Adrenal gland (tissue), 19 donors: ENCODE measurements at places on chromosomes 16 and 17. TPM values are rescaled to one million over a fixed set of nuclear protein-coding genes. Genes with fewer than 3 reads are reported as not detected.

- peak overlapping the region; percentile 40 for H3K27ac ChIP-seq
- H3K4me1 ChIP-seq: peaks cover 76% of the 10 kb centered on the region
- no peak overlapping the region for H3K4me3 ChIP-seq
- peak; percentile 81 for DNase-seq
- H3K36me3 ChIP-seq: peaks cover 9% of the 10 kb centered on the region
Observed at GRCh38 chr17:74864866-74865395, 5.2 kb upstream of the GRIN2C start.

Gene ENO3
- 22.0 TPM for polyA plus RNA-seq

GRCh38 chr17:66580184-66580955, 254.5 kb upstream of the CACNG5 start:
- no peaks in the 10 kb centered on the region for H3K27me3 ChIP-seq
- H3K4me3 ChIP-seq: no peak overlapping the region
- peak; percentile 63 for DNase-seq
- no peak overlapping the region for H3K27ac ChIP-seq
- H3K36me3 ChIP-seq: no peaks in the 10 kb centered on the region

GRCh38 chr16:22193063-22193411, 13.0 kb upstream of the EEF2K start:
- no peak overlapping the region for H3K4me3 ChIP-seq
- peak overlapping the region; percentile 95 for H3K27ac ChIP-seq
- H3K36me3 ChIP-seq: no peaks in the 10 kb centered on the region

- H3K4me3 ChIP-seq: no peak overlapping the region
- no peak for DNase-seq
- no peaks in the 10 kb centered on the region for H3K4me1 ChIP-seq
- peaks cover 67% of the 10 kb centered on the region for H3K27me3 ChIP-seq
- no peaks in the 10 kb centered on the region for H3K36me3 ChIP-seq
Observed at GRCh38 chr16:86571530-86571915, 4.9 kb downstream of the FOXC2 start.

Gene OTOP2
- 0.03 TPM for polyA plus RNA-seq

DNA sequence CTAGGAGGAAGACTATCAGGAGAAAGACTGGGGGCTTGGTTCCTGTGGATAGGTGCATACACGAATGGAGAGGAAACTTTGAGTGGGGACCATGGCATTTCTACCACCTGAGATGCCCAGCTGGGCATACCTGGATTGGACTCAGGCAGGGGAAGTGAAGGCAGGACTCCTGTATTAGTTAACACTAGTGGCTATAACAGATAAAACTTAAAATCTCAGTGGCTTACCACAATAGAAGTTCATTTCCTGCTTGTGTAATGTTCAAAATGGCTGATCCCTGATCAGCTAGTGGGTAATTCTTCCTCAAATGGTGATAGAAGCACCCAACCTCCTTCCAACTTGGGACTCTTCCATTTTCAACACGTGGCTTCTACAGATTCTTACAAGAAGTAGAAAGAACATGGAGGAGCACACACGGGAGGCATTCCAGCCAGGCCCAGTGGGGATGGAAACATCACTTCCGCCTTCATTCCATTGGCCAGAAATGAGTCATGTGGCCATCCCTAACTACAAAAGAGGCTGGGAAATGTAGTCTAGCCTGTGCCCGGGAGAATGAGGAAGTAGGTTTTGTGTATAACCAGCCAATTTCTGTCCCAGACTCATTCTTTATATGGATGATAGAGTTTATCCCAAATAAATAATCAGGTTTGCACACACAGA, 112.1 kb downstream of the UTP18 start:
- H3K4me3 ChIP-seq: no peak overlapping the region
- H3K27ac ChIP-seq: no peak overlapping the region
- H3K27me3 ChIP-seq: no peaks in the 10 kb centered on the region
- DNase-seq: peak; percentile 42

GRCh38 chr16:11126399-11127054, 129.5 kb downstream of the SOCS1 start:
- H3K4me3 ChIP-seq: no peak overlapping the region
- H3K4me1 ChIP-seq: peaks cover 8% of the 10 kb centered on the region
- no peaks in the 10 kb centered on the region for H3K27me3 ChIP-seq
- H3K27ac ChIP-seq: no peak overlapping the region
- H3K36me3 ChIP-seq: no peaks in the 10 kb centered on the region

DNA sequence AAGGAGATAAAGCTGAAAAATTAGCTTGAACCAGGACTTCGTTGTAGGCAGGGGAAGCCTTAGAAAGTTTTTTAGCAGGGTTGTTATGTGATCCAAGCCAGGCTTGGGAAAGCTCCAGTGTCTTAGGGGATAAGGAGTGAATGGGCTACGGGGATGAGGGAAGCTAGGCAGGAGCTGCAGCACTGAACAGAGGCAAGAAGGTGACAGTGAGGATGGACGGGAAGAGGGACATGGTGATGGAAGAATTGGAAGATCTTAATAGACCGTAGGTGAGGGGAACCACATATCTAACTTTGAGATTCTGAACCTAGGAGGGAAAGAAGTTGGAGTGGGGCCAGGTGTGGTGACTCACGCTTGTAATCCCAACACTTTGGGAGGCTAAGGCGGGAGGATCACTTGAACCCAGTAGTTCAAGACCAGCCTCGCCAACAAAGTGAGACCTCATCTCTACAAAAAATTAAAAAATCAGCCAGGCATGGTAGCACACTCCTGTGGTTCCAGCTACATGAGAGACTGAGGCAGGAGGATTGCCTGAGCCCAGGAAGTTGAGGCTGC, 3.2 kb downstream of the RHBDL3 start:
- H3K27me3 ChIP-seq: no peaks in the 10 kb centered on the region
- DNase-seq: no peak
- H3K27ac ChIP-seq: no peak overlapping the region
- H3K4me3 ChIP-seq: no peak overlapping the region

- no peaks in the 10 kb centered on the region for H3K4me1 ChIP-seq
- no peaks in the 10 kb centered on the region for H3K36me3 ChIP-seq
- H3K27ac ChIP-seq: no peak overlapping the region
- H3K4me3 ChIP-seq: no peak overlapping the region
- DNase-seq: no peak
Observed at GRCh38 chr17:73640691-73641090, 3.6 kb downstream of the SDK2 start.

DNA sequence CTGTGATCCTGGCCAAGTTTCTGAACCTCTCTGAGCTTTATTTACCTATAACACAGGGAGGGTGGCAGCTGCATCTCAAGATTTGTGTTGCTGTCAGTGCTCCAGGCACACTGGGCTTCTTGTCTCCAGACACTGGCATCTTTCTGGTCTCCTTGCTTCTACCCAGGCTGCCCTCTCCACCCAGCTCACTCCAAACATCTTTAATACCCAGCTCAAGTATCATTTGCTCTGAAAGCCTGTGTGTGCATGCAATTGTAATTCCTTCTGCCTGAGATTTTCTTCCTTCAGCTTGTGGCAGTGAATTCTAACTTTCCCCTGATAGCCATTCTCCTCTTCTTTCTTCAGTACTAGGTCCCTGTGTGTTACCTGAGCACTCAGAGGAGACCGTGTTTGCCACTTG, 50.7 kb upstream of the USP7 start:
- no peak for DNase-seq
- no peaks in the 10 kb centered on the region for H3K4me1 ChIP-seq
- H3K36me3 ChIP-seq: no peaks in the 10 kb centered on the region
- H3K4me3 ChIP-seq: no peak overlapping the region
- H3K27ac ChIP-seq: no peak overlapping the region

Gene CLEC3A
- polyA plus RNA-seq: not detected

Gene CDH3
- polyA plus RNA-seq: 0.20 TPM

- DNase-seq: no peak
- no peak overlapping the region for H3K4me3 ChIP-seq
- no peaks in the 10 kb centered on the region for H3K36me3 ChIP-seq
- H3K27ac ChIP-seq: no peak overlapping the region
- H3K27me3 ChIP-seq: peaks cover 26% of the 10 kb centered on the region
Observed at GRCh38 chr16:1070084-1070863, 2.3 kb upstream of the SSTR5 start.

DNA sequence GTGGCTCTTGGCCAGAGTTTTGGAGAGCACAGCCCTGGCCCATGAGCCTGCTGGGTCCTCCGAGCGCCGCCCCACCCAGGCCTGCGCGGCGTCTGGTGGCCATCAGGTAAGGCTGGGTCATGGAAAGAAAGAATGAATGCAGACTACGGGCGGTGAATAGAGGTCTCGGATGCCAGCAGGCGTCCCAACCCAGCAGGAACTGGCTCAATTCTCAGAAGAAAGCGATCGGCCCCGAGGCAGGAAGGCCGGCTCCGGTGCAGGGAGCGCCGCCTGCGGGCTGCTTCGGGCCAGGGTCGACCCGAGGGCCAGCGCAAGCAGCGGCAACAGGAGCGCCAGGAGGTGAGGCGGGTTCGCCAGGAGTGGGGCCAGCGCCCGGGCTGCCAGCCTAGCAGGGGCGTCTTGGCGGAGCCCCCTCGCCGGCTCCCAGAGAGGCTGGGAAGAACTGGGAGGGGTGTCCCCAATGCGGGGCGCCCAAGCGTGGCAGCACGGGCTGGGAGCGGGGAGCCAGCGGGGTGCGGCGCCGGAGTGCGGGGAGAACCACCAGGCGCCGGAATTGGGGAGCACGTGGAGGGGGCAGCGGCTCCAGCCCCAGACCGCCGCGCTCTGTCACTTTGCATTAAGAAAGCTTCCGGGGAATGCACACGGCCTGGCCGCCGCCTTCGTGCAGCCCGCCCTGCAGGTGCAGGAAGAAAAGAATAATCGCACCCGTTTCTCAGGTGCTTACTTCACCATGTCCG, 7.1 kb upstream of the TMC5 start:
- H3K36me3 ChIP-seq: no peaks in the 10 kb centered on the region
- H3K4me1 ChIP-seq: peaks cover 5% of the 10 kb centered on the region
- peak; percentile 13 for DNase-seq
- peak overlapping the region; percentile 37 for H3K4me3 ChIP-seq

- H3K36me3 ChIP-seq: no peaks in the 10 kb centered on the region
- H3K4me1 ChIP-seq: peaks cover 22% of the 10 kb centered on the region
- H3K27ac ChIP-seq: peak overlapping the region; percentile 56
- H3K4me3 ChIP-seq: no peak overlapping the region
- no peaks in the 10 kb centered on the region for H3K27me3 ChIP-seq
- no peak for DNase-seq
Observed at GRCh38 chr17:57369509-57369945, 113.2 kb downstream of the MSI2 start.

Gene CMTM4
- 9.2 TPM for polyA plus RNA-seq
